ENCODE measurements at places on chromosomes 3 and 15. TPM values are rescaled to one million over a fixed set of nuclear protein-coding genes. Genes with fewer than 3 reads are reported as not detected.

Gene BAHD1
- total RNA-seq, result 10.4 TPM

Gene LDHAL6B
- not detected for total RNA-seq

Gene EXOSC7
- 42.2 TPM for total RNA-seq

Gene GUCA1C
- not detected for total RNA-seq

Gene SLC22A14
- total RNA-seq, result 0.66 TPM

Gene CADPS
- 0.17 TPM for total RNA-seq

Gene SPESP1
- total RNA-seq, result 9.8 TPM

Gene BCL6
- 24.2 TPM for total RNA-seq

Gene IL17RB
- total RNA-seq, result under 0.01 TPM

Gene TEX55
- not detected for total RNA-seq

Gene CLSTN2
- total RNA-seq, result 1.6 TPM

Gene BFSP2
- total RNA-seq, result not detected

Gene COL8A1
- 133 TPM for total RNA-seq
